ENCODE measurements at places on chromosomes 4 and X.

GRCh38 chrX:10654960-10655359 is 34.6 kb upstream of the MID1 start:
- DNase-seq, result no peak

GRCh38 chr4:107801766-107802211 is 22.9 kb upstream of the SGMS2 start:
- no peak for DNase-seq

DNA sequence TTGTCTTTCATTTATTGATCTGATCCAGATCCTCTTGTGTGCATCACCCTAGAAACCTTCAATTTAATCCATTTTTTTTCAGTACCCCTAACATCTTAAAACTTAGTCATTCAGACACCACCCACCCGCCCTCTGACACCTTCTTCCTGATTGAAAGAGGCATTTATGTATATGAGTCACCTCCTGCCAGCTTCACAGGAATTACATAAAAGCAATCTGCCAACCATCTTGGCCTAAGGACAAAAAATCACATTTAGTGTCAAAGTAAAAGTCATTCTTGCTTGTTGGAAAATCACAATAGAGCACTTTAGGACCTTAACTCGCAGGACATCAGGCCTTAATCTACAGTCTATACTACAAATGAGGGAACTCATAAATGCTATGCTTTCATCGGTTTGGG is 52.1 kb downstream of the NDST3 start:
- peak; percentile 5 for DNase-seq

DNA sequence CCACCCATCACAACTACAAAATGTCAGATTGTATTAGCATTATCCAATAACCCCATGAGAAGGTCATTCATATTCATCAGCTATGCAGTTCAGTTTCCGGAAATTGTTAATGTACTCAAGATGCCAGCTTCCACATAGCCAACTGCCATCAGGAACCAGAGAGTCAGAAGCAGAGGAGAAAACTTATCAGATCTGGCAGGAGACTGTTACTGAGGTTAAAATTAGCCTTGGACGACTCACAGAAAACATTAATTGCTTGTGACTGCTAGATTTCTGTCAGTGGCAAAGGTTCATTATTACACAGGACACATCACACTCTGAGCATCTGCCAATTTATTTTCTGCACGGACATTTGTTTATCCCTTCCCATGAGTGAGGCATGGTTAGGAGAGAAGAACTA is 352.8 kb downstream of the DHRSX start:
- DNase-seq, result no peak

GRCh38 chrX:55240788-55241340 is 20.7 kb downstream of the PAGE5 start:
- DNase-seq, result no peak

Data from GM04504 (cell line).